ENCODE measurements at places on chromosomes 1 and 21. TPM values are rescaled to one million over a fixed set of nuclear protein-coding genes. Genes with fewer than 3 reads are reported as not detected.

Gene OR10J1
- not detected for total RNA-seq

Gene TNFRSF18
- total RNA-seq: 1.9 TPM

Gene PLCH2
- total RNA-seq: 0.06 TPM

Gene BCAN
- not detected for total RNA-seq

Gene NPHS2
- total RNA-seq: not detected

Gene HSD3B1
- total RNA-seq: not detected

Gene ELAPOR1
- 0.33 TPM for total RNA-seq

Gene LIPI
- total RNA-seq: not detected

Gene LCE2C
- not detected for total RNA-seq

Gene GSTM5
- total RNA-seq: not detected

Gene OR2L3
- total RNA-seq: not detected

Gene HMGCL
- total RNA-seq: 20.5 TPM

Gene CFHR3
- not detected for total RNA-seq

Gene LIN28A
- total RNA-seq: 0.86 TPM

Gene SYF2
- 58.2 TPM for total RNA-seq

Gene GNPAT
- total RNA-seq: 65.1 TPM

Gene VWA5B1
- not detected for total RNA-seq

Gene CTXND2
- total RNA-seq: not detected

Gene ANGPTL7
- not detected for total RNA-seq

Gene TMEM52
- 0.33 TPM for total RNA-seq

Gene CLDN17
- not detected for total RNA-seq

All from Daoy (cell line).